ENCODE measurements at places on chromosomes 12 and 14.

- no peak for DNase-seq
Observed at GRCh38 chr14:81855007-81855406, 321.4 kb upstream of the SEL1L start.

DNA sequence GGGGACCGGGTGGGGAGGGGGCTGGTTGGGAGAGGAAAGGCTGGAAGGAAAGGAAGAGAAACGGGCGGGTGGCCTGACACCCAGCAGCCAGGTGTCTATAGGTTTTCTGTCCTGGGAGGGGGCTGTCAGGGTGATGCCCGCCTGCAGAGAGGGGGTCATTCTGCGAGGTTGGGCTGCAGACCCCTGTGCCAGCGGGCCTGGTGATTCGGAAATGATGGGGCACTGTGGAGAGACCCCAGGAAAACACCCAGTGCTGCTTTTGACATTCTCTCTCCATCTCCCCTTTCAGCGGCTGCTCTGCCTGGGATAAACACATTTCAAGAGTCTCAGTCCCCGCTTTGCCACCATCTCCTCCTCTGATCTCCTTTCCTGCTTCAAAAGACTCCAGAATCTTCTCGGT lies 168.5 kb upstream of the RTL1 start:
- no peak for DNase-seq

GRCh38 chr14:31945074-31945613 lies 132.0 kb upstream of the ARHGAP5 start:
- DNase-seq: no peak

- DNase-seq: peak; percentile 14
Observed at GRCh38 chr12:51217133-51217967, 512 bp downstream of the POU6F1 start.

GRCh38 chr12:131365821-131366260 lies 345.0 kb upstream of the SFSWAP start:
- DNase-seq: no peak

DNA sequence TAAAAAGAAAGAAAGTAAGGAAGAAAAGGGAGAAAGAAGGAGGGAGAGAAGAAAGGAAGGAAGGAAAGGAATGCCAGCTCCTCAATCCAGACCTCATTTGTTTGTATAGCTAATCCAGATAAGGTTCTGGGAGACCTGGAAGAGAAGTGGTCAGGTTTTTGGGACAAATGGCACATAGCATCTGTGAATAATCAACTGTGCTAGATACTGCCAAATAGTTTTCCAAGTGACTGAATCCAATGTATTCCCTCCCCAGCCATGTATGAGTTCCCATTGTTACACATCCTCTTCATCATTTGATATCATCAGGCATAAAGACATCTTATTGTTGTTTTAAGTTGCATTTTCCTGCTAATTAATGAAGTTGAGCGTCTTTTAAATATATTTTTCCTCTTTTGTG lies 18.6 kb upstream of the PTGR2 start:
- DNase-seq: no peak

GRCh38 chr14:79443602-79444001 lies 767.7 kb downstream of the DIO2 start:
- DNase-seq: no peak

GRCh38 chr12:114368685-114369452 lies 37.1 kb downstream of the TBX5 start:
- DNase-seq: no peak

GRCh38 chr12:121751749-121752351 lies 39.3 kb downstream of the TMEM120B start:
- no peak for DNase-seq

- no peak for DNase-seq
Observed at GRCh38 chr12:74431801-74432200, 105.8 kb upstream of the ATXN7L3B start.

DNA sequence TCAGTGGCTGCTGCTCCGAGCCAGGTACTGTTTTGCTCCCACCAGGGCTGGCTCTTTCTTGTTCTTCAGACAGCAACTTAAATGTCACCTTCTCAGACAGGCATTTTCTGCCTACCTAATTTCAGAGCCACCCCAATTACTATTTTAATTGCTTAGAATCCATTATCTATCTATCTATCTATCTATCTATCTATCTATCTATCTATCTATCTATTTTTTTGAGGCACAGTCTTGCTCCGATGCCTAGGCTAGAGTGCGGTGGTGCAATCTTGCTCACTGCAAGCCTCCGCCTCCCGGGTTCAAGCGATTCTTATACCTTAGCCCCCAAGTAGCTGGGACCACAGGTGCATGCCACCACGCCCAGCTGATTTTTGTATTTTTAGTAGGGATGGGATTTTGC lies 58.5 kb downstream of the SPPL3 start:
- no peak for DNase-seq

GRCh38 chr14:80393766-80394165 lies 182.5 kb upstream of the DIO2 start:
- no peak for DNase-seq

DNA sequence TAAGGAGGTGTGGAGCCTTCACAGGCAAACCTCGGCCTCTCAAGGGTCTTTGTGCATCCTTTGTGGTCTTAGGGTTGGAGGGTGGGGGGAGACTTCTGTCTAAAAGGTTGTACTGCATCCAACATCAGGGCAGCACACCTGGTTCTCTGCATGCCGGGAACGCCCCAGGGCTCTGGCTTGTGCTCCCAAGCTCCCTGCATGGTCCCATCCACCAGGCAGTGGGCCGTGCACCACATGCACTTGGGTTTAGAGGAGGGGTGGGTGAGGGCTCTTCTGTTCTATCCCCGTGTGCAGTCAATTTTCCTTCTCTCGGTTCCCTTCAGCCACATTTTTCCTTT lies 86.1 kb downstream of the CPSF2 start:
- DNase-seq: no peak
